RCC 7860 (cell line): ENCODE measurements at places on chromosomes 16 and 17.
A peak's percentile ranks its signal among the peaks of the same experiment; 100 is the strongest.

DNA sequence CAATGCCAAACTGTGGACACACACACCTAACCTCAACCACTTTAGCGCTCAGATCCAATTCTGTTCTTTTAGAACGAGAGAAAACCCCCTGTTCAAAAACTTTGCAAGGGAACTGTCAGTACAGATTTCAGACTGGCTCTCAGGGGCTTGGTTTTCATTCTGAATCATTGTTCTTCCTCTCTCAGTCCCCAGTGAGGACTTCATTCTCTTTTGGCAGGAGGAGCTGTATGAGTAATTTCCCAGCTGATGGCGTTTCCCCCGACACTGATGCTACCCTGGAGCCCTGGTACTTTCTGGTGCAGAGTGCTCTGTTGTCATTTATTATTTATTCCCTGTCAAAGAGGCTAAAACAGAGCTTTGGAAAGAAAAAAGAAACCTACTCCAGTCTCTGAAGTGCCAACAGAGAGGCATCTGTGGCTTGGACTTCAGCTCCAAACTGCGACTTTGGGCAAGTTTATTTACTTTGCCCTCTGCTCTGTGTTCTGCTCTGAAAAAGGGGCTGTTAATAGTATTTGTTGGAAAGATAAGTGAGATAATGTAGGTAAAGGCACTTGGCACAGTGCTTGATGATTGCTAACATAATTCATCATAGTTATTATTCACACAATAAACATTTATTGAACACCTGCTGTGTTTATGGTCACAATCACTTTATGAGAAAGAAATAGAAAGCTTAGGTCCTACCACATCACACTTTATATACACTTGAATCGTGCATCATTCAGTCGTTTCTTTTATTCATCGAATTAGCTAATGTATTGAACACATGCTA lies 28.3 kb downstream of the ETV4 start:
- DNase-seq, result no peak

- no peak for DNase-seq
Observed at GRCh38 chr17:6930749-6931148, 65.1 kb upstream of the ALOX12 start.

- peak; percentile 33 for DNase-seq
Observed at GRCh38 chr17:59149841-59150511, 5.0 kb downstream of the SKA2 start.

- DNase-seq, result no peak
Observed at GRCh38 chr16:68083239-68083781, 1.9 kb upstream of the NFATC3 start.

- no peak for DNase-seq
Observed at GRCh38 chr16:16890964-16891363, 512.0 kb downstream of the NPIPA7 start.

DNA sequence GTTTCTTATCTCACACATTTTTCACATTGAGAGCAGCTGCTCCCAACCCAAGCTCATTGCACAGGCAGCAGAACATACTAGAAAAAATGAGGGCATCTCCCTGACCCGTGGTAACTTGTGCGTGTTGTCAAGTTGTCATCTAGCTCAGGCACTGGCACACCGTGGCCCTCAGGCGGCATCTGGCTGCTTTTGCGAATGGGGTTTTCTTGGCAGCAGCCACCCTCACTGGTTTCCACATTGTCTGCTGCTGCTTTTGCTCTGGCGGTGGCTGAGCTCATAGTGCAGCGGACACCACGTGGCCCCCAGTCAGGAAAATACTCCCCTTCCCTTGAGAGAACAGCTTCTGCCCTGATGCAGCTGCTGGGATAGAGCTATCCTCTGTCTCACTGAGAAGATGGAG lies 9.4 kb upstream of the TEDC2 start:
- no peak for DNase-seq

GRCh38 chr16:78902321-78902720 lies 698.2 kb downstream of the MAF start:
- no peak for DNase-seq

DNA sequence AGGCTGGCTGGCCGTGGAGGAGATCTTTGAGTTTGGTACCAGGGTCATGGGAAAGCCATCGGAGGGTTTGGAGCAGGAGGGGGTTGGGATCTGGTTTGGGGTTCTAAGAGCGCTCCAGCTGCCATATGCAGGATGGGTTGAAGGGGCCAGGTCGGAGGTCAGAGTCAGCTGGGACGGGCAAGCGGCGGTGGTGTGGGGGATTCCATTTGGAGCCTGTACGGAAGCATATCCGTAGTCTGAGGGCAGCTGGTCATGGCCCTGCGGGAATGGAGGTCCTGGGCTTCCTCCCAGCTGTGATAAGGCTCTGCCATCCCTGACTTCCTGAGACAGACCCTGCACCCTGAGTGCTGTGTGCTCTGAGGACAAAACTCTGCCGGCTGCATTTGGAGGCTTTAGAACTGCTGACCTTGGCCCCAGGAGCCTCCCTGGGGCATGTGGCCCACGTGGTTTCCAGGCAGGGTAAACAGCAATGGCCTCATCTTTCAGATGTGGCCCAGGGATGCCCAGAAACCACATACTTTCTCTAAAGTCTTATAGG lies 46.5 kb downstream of the ATP2C2 start:
- no peak for DNase-seq

GRCh38 chr17:73058022-73058421 lies 34.5 kb downstream of the SLC39A11 start:
- no peak for DNase-seq

DNA sequence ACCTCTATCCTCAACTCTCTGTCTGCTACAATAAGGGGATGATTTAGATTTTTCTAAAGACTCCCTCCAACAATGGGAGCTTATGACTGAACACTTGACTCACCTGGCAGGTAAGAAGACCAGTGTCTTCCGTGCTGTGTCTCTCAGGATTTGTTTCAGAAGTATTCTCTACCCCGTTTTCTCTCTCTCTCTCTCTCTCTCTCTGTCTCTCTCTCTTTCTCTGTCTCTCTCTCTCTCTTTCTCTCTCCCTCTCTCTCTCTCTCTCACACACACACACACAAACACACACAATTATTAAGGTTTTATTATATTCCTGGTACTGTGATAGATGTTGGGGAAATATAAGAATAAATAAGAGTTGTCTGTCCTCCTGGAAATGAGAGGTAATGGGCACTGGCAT lies 263.9 kb downstream of the TOX3 start:
- DNase-seq, result no peak

DNA sequence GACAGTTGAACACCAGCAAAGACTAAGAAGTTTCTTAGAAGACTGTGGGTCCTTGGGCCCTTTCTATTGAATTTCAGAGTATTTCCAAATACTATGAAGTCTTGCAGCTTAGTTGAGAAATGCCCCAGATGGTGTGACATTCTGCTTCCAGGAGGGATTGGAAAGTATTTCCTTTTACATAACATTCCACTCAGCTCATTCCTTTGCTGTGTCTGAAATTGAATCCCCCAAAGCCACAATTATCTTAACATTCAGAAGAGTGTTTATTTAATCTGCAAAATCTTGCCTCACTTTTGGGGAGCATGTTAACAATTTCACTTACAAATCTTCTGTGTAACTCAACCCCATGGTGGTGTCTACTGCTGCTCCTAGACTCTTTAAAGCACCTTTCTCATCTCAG lies 307.7 kb downstream of the WWOX start:
- no peak for DNase-seq

GRCh38 chr17:82217530-82218204 lies 5.0 kb upstream of the CCDC57 start:
- DNase-seq, result peak; percentile 91

GRCh38 chr17:10415161-10415560 lies 6.6 kb downstream of the MYH8 start:
- no peak for DNase-seq

DNA sequence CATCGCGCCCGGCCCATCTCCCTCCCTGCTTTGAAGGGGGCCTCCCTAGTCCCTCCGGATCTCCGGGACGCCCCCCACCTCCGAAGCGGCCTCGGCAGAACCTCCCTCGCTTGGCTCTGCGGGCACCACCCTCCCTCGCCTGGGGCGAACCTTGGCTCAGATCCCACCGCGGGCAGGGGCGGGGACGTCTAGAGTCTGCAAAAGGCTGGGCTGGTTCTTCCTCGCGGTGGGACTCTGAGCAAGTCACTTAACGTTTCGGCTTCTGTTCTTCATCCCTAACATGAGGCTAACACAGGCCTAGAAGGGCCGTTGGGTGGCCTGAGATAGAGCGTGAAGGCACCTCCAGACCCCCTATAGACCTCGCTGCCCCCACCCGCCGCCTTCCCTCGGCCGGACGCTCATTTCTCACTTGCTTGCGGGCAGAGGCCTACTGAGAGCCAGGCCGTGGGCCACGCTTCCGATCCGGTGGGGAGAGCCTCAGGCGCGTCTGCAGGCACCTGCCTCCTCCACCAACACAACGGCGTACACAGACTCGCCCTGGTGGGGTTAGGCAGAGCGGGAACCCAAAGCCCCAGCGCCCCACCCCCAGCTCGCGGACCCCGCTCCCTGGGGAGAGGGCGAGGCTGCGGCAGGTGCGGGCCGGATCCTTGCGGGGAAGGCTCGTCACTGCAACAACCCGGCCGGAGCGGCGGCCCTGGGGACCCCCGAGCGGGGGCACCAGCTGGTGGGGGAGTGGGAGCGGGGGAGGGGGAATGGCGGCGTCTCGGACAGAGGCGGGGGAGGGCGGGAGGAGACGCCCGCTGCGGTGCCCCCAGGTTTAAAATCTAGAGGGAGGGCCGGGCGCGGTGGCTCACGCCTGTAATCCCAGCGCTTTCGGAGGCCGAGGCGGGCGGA lies 5.4 kb downstream of the MYO1C start:
- DNase-seq, result peak; percentile 49

DNA sequence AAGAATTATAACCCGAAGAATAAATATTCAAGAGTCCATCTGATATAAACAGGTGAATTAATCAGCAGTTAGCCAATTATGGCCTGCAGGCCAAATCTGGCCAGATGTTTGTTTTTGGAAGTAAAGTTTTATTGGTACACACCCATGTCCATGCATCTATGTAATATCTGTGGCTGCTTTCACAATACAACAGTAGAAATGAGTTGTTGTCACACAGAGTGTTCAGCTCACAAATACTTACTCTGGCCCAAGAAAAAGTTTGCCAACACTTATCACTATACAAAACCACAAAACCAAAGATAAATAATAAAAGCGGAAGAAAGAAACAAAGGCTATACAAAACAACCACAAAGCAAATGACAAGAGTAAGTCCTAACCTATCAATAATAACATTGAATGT lies 109.4 kb downstream of the CDYL2 start:
- no peak for DNase-seq

DNA sequence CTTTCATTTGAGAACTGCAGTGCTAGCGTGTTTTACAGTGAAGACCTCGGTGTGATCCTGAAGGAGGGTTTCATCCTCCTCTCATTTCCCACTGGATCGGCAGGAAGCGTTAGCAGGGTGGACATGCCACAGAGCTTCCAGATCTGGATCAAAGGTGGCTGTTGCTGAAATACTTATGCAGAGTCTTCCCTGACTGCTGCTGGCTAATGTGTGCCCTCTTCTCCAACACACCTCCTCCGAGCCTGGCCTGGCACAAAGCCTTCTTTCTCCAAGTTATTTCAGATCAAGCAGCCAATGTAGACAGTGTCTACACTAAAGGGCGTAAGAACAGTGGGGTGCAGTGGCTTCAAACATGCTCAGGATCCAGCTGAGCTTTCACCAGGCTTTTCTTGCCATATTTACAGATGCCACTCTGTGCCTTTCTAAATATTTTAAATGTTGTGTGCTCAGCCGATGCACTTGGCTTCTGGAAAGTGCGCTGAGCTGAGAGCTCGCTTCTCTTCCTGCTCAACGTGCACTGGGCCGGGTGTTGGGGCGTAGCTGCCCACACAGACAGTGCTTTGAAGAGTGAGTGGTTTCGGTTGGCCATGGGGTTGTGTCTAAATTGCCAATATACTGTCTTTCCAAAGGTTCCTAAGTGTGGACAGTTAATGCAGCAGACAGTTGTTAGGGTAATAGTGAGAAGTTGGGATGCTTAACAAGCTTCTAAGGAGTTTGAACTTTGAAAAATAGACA lies 2.1 kb downstream of the ZNF750 start:
- no peak for DNase-seq

GRCh38 chr17:38420518-38420917 lies 7.7 kb upstream of the ARHGAP23 start:
- no peak for DNase-seq

DNA sequence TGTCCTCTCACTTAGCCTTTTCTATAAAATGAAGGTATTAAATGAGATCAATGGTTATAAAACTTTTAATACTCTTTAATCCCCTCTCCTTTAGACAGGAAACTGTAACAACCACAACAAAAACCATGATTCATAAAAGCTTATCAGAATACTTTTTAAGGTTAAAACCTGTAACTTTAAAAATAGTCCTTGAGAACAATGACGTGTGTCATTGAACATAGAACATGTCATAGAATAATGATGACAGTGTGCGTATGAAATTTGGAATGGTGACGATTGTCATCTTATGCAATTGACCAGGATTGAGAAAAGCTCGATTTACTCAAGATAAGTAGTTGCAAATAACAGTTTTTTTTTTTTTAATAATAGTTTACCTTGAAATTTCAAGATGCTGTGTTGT lies 94.1 kb downstream of the PLCG2 start:
- DNase-seq, result no peak

GRCh38 chr16:19330841-19331397 lies 45.4 kb downstream of the CLEC19A start:
- peak; percentile 75 for DNase-seq

DNA sequence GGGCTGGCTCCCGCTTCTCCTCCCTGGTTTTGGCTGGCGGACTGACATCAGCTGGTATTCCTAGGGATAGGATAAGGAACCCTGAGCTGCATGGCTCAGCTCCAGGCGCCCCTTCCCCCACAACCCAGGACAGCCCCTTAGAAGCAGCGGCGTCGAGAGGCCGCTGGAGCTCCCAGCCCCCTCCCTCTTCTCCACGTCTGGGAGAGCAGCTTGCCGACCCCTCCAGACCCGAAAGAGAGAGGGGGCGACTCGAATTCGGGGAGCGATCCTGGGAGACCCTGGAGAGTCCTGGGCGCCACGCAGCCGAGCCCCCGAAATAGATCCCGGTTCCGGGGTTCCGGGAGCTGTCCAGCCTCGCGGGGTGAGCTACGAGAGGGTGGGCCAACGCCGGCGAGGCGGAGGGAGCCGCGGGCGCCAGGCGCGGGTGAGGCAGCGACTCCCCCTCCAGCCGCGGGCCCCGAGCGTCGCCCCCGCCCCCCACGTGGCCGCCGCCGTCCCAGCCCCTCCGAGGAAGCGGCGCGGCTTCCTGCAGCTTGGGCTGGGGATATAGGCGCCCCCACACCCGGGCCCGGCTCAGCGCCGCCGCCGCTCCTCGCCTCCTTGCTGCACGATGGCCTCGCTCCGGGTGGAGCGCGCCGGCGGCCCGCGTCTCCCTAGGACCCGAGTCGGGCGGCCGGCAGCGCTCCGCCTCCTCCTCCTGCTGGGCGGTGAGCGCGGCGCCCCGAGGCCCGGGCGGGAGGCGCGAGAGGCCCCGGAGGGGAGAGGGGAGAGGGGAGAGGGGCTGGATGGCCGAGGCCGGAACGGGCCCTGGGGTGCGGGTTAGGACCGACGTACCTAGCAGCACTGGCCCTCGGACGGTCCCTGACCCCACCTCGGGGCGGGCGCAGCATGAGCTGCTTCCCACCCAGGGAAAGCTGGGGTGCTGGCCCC lies at the start of gene RAMP2:
Gene RAMP2, plus strand, starts transcription at position 576 of the 930 bp plus-strand sequence. Its CDS starts 35 bp downstream, at position 611.
- no peak for DNase-seq

GRCh38 chr17:41185001-41185400 lies 290 bp upstream of the KRTAP4-1 start:
- DNase-seq, result no peak
